ENCODE measurements at places on chromosomes 12 and 14.

- DNase-seq: no peak
Measured at GRCh38 chr14:51093371-51094281, 1.3 kb downstream of the TRIM9 start.

GRCh38 chr12:69644511-69644910, 33.8 kb upstream of the LRRC10 start:
- no peak for DNase-seq

DNA sequence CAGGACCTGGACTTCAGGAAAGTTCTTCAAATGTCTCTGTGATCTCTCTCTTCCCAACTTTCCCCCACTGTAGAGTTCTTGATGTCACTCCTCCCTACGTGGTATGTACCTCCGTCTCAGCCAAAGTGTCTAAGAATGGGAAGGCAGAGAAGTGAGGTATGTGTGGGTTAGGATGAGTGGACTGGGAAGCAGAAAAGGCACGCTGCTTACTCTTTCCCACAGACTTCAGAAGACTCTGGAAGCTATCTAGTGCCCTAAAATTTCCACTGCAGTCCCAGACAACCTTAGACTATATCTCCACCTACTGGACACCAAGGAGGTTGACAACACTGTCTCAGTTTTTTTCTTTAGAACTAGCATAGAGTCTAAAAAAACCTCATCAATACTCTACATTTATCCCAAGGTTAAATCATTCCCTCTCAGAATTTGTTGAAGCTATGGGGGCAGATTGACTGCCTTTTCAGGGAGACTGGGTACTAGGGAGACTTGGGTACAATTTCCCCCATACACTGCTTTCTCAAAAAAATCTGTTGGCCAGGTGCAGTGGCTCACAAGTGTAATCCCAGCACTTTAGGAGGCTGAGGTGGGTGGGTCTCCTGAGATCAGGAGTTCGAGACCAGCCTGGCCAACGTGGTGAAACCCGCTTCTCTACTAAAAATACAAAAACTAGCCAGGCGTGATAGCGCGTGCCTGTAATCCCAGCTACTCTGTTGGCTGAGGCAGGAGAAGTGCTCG, 20.6 kb upstream of the ITGA5 start:
- DNase-seq: peak; percentile 68

- DNase-seq: no peak
Measured at GRCh38 chr12:116071555-116072230, 205.8 kb downstream of the MED13L start.

DNA sequence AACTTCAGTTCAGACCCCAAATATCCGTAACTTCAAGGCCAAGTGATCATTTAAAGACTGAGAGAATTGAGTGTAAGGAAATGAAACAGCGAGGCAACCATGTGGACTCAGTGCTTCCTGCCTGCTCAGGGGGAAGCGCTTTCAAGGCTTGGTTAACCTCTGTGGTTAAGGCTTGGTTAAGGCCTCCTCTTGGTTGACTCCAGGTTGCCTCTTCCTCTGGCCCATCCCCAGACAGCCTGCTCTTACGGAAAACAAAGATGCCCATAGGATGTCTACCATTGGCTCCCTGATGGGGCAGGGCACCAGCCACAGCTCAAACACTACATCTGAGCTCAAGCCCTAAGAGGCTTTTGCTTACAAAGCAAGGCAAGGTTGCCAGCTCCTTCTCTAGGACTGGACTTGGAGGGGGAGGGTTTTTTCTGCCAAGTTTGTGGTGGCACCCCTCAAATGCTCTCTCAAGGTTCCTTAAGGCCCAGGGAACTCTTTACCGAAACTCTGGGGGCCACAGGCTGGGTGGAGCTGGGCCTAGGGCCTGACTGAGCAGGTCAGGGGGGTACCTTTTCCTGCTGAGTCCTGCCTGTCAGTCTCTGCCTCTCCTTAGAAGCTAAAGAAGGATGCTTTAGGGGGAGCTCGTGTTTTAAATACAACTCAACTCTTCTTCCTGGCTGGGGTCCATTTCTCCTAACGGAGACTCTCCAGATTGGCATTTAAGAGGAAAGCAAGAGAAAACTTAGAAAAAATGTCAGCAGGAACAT, 13.7 kb downstream of the COL2A1 start:
- DNase-seq: no peak

DNA sequence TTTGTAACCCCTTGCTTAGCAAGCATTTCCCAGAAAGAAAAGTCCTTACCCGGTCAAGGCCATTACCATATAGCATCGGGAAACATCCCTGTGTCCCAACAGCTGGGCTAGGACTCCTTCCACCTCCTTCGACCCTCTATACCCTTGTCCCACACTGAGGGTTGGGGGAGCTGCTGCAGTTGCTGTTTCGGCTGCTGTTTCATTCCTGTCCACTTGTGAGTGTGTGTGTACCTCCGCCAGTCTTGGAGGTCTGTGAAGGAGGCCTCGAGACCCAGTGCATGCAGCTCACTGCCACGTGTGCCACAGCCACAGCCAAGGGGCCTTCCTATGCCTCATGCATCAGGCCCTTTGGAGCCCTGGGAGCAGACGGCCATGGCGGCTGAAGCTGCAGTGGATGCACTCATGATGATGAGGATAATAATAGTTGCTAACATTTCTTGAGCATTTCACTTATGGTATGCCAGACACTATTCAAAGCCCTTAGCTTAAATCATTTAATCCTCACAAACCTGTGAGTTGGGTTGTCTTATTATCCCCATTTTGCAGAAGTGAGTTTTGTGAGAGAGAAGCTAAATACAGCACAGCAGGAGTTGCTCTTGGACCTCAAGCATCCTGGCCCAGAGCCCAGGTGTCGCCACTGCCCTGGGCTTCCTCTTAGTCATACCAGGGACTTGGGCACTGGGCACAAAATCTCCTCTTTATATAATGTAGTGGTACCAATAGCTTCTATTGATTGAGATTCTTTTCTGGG, 156.5 kb downstream of the PRKCH start:
- DNase-seq: no peak

DNA sequence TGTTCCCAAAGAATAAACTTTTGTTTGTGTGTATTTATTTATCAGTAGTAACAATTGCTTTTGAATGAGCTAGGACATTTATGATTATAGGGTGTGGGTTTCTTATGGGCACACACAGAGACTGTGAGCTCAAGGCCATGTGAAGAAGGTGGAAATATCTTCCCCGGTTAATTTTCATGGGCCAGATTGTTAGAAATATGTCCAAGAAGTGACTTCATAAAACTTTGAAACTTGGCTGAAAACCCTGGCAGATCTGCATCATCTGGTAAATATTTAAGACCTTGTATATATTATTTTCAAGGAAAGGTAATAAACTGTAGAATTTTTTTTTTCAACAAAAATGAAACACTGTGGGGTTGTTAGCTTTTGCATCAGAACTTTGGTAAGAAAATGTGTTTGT, 53.5 kb upstream of the RNU6-8 start:
- no peak for DNase-seq

DNA sequence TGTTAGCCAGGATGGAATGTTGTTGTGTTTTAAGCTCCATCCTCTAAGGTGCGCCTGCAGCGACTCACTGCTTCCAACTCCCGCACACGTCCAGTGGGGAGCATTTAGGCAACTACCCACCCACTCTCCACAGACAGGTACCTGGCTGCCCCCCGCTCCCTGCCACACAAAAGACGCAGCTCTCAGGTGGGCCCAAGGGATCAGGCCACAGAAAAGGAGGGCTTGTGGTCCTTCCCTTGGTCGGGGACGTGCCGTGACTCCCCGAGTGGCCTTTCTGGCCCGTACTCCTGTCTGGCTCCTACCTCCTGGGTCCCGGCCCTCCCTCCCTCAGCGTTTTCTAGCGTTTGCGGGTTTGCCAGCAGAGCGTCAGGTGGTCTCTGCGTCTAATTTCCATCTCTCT, 16.2 kb downstream of the TEDC1 start:
- DNase-seq: no peak

DNA sequence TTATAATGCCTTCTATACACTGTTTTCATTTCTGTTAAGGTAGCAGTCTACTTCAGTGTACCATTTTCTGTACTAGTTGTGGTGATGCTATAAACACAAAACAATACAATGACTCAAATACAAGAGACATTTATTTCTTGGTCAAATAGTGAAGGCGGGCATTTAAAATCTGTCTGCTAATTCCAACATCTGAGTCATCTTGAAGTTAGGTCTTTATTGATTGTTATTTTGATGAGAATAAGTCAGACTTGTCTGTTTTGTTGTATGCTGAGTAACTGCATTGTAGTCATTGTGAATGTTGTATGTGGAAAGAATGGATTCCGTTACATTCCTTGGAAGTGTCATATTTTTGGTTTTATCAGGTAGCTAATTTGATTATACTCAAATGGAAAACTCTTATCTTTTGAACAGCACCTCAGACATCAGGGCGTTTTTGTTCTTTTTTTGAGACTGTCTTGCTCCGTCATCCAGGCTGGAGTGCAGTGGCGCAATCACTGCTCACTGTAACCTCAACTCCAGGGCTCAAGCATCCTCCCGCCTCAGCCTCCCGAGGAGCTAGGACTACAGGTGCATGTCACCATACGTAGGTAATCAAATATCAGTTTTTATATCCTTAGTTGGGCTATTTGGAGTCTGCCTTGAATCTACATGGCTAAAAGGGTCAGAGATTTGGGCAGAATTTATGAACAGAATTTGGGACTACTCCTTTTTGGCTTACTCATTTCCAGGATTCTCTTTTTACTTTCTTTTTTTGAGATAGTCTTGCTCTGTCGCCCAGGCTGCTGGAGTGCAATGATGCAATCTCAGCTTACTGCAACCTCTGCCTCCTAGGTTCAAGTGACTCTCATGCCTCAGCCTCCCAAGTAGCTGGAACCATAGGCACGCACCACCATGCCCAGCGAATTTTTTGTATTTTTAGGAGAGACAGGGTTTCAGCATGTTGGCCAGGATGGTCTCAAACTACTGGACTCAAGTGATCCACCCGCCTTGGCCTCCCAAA, 56.8 kb downstream of the PAPLN start:
- DNase-seq: no peak

DNA sequence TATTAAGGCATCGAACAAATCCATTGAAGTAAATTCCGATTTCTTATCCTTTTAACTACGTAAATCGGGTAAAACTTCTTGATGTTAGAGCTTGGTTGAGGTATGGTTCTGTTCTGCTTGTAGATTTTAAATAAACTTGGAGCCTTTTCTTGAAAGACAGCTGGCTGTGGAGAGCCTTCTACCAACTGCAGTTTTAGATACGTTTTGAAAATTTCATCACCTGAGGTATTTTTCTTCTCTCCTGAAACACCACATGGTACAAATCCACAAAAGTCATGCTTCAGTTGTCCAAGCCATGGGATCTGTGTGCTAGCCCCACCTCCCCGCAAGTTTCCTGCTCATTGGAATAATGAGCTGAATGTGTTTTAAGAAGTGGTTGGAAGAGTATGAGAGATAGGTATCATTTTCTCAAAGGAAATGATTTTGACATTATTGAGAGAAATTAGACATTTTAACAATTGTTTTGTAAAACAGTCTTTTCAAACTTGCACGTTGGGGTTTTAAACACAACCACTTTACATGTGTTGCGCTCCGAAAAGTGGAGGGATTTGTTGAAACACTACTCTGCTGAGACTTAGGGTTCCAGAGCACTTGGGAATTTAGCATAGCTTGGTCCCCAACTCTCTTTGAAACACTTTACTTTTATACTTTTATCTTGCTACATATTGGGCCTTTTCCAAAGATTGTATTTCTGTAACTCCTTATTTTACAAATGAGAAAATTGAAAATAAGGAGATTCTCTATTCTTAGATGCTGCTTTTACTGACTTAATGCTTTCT, 1.4 kb downstream of the PPM1A start:
- DNase-seq: no peak

- DNase-seq: no peak
Measured at GRCh38 chr12:60693019-60693626, 1097.3 kb downstream of the SLC16A7 start.

GRCh38 chr14:24861083-24861630, 188.8 kb downstream of the STXBP6 start:
- no peak for DNase-seq

DNA sequence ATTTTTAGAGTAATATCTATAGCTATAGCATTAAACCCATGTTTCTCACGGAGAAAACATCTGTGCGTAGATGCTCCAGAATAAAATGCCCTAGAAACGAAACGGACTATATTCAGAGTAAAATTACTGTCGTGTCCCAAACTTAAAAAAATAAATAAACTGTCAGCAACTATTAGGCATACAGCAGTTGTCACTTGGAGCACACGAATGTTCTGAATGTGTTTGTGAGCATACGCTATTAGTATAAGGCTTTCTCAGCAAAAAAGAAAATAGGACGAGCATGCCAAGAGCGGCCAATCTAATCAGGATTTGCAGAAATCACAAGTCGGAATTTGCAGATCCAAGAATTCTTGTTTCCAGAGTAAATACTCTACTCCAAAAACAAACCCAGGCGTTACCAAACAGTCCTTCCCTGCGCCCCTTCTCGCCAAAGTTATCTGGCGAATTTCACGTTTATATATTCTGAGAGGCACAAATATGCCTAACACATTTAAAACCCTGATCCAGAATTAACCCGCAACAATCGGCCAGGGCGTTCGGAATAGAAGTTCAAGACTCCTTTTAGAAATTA, 836 bp downstream of the PTPN21 start:
- no peak for DNase-seq

DNA sequence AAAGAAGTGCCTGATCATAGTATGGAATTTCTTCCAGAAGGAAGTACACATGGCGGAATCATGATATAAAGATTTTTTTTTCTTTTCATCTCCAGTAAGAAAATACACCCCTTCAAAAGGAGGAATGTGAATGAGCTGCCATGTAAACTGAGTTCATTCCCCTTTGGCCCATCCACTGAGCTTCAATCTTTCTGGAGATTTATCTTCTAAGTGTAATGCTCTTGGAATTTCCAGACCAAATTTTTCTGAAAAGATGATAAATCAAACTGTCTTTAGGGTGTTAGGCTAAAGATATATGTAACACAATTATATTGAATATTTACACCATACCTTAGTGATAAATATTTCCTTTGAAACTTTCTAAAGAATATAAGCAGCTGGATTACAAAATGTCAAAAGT, 5.2 kb downstream of the DCN start:
- DNase-seq: no peak

GRCh38 chr12:128771681-128772080, 52.1 kb downstream of the SLC15A4 start:
- no peak for DNase-seq

DNA sequence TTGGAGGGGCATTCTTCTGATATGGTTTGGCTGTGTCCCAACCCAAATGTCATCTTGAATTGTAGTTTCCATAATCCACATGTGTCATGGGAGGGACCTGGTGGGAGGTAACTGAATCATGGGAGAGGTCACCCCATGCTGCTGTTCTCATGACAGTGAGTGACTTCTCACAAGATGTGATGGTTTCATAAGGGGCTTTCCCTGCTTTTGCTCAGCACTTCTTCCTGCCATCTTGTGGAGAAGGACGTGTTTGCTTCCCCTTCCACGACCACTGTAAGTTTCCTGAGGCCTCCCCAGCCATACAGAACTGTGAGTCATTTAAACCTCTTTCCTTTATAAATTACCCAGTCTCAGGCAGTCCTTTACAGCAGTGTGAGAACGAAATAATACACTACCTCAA, 382.4 kb downstream of the VRK1 start:
- DNase-seq: no peak

Data from stromal cell of bone marrow (primary cell).